Activated CD8-positive, alpha-beta memory T cell treated with anti-CD3 and anti-CD28 coated beads for 48 hours (primary cell): ENCODE measurements at places on chromosomes 2 and 18.

DNA sequence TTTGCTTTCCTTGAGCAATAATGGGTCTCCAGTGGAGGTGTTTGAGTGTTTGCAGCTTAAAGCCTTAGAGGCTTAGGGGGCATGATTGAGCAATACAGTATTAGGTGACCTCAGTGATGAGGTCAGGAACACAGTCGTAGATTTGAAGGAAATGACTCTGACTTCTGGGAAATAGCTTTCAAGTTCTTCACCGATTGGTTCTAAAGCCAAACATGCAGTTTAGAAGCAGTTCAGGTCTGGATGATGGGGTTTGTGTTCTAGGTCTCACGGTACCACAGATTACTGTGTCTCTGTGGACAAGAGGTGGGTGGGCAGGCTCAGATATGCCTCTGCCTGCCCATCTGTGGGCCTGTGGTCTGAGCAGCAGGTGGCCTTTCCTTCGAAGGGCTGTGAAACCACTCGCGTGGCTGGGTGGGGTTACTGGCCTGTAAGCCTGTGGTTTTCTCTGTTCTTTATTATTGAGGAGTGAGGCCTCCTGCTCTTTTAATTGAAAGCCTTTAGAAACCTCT lies 7.8 kb downstream of the MTHFD2 start:
- no peak for DNase-seq

DNA sequence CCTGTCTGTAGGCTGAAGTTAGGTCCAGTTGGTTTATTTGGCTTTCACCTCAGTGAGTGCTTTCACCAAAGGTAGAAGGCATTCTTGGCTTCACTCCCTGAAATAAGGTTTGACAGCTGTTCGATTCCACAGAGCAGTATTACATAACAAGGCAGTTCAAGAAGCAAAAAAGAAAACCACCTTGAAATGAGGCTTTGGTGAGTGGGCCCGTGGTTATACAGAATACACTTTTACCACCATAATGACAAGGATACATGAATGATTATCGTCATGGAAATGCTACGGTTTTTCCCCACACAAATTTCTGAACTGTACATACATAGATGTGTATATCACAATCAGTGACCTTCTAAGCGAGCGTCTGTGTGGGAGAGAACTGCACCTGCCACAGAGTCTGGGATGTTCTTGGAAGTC lies 80.0 kb upstream of the CHRNA1 start:
- no peak for DNase-seq

DNA sequence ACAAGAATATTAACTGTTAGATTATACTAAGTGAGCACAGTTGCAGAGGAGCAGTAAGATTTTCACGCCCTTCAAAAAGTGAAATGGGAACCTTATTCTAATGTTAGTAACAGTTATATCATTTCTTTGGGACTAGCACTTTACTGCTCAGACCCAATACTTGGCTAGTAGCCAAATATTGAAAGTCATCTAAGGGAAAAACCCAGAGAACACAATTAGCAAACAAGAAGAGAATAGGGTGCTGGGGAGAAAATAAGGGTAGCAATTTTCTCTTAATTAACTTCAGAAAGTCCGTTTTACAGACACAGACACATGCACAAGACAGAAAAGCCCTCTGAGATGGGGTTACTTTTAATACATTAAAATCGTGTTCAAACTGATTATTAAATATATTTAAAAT lies 71.8 kb downstream of the ID2 start:
- no peak for DNase-seq

GRCh38 chr18:10063489-10063888 lies 149.7 kb downstream of the VAPA start:
- no peak for DNase-seq

GRCh38 chr2:3181416-3182010 lies 196.1 kb downstream of the EIPR1 start:
- DNase-seq: no peak

DNA sequence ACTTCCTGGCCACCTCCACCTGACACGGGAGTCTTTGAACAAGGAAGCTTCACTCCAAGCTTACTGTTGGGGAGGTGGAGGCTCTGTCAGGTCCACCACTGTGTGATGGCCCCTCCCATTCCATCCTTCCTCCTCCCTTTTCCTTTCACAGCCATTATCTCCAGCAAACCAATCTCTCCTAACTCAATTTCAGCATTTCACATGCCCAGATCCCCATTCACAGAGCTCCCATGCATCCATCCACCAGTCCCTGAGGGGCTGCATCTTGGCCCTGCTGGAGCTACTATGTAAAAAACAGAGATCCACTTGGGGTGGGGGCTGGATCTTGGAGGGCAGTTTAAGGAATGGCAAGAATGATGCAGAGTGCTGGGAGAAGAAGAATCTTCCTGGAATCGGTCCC lies 129.0 kb upstream of the COPS8 start:
- no peak for DNase-seq

GRCh38 chr2:57408587-57408986 lies 638.0 kb upstream of the VRK2 start:
- no peak for DNase-seq

DNA sequence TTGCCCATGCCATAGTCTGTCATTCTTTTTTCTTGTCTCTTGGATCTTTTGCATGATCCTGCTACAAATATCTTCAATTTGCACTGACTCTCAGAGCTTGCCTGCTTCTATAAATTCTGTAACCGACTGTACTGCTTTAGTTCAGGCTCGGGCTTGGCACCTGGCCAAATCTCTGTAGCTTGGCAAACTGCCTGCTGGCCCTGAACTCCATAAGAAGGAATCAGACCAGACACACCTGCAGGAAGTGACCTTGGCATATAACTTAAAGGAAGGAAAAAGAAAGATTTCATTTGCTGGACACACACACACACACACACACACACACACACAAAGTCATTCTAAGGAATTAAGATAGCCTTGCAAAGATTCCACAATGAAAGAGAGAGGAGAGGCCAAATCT lies 291.2 kb upstream of the DDX18 start:
- DNase-seq: no peak

GRCh38 chr18:50401888-50402287 lies 27.0 kb downstream of the SKA1 start:
- DNase-seq: no peak

GRCh38 chr2:217285926-217286325 lies 426.1 kb upstream of the TNP1 start:
- no peak for DNase-seq

GRCh38 chr18:22345718-22346117 lies 72.0 kb downstream of the CTAGE1 start:
- DNase-seq: no peak

DNA sequence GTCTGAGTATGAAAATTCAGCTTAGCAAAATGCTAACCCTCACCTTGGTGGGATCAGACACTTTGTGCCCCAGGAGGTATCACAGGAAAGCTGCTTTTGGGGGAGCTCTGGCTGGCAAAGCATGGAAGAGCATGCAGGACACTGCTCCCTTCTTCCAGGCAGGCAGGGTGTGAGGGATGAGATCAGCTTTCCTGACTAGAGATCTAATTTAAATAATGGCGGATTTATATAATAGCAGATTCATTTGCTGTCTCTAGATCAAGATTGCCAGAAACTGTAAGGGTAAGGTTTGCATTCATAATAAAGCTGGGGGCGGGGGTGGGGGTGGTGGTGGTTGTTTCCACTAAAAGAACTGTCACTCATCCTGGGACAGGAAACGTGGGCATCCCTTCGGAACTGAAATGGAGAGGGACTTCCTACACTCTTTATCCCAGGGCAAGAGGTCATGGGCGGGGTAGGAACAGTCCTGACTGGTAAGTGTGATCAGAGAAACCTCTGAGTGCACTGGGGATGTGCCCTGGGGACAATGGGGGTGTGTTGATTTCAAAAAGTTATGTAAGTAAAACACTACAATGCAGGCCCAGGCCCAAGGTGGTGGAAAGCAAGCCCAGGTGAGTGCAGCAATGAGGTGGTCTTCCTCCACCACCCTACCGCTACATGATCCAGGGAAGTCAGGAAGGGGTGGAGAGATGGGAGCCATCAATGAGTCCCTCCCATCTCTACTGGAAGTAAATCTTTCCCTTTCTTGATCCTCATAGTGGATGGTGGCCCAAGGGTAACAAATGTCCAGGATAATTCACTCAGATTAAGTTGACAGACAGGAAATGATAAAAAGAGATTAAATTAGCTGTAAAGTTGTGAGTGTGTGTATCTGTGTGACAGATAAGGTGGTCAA lies 171.4 kb upstream of the SERPINE2 start:
- DNase-seq: no peak

GRCh38 chr2:47269316-47270232 lies 114.5 kb upstream of the STPG4 start:
- no peak for DNase-seq

DNA sequence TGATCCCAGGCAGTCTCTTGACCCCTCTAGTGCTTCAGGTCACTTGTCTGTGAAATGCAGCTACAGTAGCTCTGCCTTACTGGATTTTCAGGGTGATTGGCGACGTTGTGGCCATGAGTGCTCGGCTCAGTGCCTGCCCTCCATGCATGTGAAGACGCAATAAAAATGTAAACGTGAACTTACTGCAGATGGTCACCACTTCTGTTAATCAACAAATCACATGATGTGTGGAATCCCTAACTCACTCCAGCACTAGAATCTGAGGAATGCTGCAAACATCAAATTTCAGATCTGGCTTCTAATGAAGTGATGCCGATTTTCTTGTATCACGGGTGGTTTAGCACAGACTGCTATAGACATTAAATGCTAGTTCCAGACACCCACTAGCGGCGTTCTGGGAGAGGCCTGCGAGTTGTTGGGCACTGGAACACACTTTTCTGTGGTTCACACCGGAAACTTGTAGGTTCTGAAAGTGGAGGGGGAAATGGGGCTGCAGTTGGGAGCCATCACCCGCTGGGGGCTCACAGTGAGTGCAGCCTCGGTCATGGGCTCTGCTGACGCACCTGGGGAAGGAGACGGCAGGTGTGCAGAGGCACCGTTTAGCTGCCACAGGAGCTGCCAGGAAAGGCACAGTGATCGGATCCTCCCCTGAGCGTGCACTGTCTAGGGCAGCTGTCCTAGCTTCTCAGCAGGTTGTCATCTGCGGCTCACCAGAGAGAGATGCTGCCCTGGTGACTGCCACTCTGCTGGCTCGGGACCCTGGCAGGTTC lies 6.5 kb downstream of the CNDP1 start:
- no peak for DNase-seq

DNA sequence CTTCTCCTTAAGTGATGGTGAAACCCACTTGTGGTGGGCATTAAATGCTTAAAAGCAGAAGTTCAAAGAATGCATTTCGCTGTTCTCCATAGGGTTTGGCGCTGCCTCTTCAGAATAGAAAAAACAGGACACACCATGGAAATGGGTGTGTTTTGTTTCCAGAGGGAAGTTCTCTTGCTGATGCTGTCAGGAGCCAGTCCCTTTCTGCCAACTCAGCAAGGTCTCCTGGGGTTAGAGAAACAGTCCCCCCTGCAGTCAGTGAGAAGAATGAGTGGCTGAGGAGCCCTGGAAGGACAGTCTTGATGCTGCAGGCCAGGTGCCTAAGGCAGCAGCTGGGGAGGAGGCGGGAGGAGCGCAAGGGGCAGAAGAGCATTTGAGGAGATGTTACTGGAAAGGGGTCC lies 37.8 kb upstream of the ASAP2 start:
- no peak for DNase-seq

- DNase-seq: no peak
Measured at GRCh38 chr2:29191817-29192216, 76.6 kb downstream of the CLIP4 start.

DNA sequence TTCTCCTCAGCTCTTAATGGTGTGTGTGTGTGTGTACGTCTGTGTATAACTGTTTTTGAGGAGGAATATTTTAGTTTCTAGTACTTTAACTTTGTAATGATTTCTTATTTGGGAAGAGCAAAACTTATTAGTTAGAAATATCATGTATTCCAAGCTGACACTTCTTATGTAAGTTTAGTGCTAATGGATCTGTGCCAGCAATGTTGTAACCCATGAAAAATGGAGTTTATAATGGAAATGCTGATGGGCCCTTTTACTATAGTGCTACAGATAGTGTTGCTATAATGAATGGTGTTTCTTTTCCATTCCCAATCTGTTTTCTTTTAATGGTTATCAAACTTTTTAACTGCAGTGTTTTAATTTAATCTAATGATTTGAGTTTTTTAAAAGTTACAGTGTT lies 49.8 kb upstream of the OTX1 start:
- DNase-seq: no peak

GRCh38 chr2:126886211-126886915 lies 12.3 kb upstream of the TEX51 start:
- peak; percentile 37 for DNase-seq

GRCh38 chr2:98828369-98828744 lies 97.4 kb upstream of the MGAT4A start:
- DNase-seq: no peak

- DNase-seq: no peak
Measured at GRCh38 chr18:38067086-38067485, 501.5 kb upstream of the CELF4 start.

- DNase-seq: no peak
Measured at GRCh38 chr2:223072826-223073225, 20.8 kb downstream of the KCNE4 start.

- DNase-seq: no peak
Measured at GRCh38 chr2:74849228-74849892, 15.4 kb downstream of the HK2 start.

- no peak for DNase-seq
Measured at GRCh38 chr2:63851691-63852311, 10.1 kb downstream of the UGP2 start.

DNA sequence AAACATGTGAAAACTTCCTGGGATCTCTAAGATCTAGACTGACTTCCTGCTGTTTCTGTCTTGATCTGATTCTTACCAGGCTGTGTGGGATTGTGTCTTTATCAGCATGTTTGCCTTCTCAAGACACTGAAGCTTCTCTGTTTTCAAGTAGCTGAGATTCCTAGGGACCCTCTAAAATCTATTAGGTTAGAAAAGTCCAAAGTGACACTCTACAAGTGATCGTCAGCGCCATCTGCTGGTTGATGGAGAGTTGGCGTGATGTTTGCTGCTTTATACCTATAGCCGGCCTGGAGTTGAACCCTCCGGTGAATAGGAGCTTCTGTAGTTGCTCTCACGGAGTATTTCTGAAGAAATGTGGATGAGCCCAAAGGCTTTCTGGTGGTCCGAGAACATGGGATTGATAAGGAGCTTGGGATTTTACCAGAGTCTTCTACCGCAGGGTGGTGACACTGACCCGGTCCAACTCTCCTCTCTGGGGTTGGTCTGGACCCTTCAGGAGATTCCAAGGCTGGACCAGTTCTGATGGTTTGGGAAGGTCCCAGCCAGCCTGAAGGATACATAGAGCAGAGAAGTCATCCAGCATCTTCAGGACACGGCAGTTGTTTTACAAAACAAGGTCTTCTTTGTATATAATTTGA lies 96.0 kb upstream of the TTC39C start:
- DNase-seq: peak; percentile 40

GRCh38 chr2:240558236-240558761 lies 511 bp upstream of the ANKMY1 start:
- DNase-seq: no peak

DNA sequence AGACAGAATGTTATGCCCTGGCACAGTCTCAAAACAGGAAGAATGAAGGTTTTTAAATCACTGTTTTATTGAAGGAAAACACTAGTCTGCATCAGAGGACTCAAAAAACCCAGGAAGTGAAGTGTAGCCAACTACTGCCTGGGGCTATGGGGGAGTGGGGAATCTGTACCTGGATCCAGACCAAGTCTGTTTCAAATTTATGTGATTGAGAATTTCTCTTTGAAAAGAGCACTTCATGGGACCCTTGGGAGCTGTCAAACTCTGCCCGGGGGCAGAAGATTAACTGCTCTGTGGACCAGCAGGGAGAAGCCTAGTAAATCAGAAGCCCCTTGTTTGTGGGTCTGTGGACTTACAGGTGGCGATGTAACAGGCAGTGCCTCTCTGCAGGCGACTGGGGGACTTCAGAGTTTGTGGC lies 45.3 kb upstream of the TANC1 start:
- DNase-seq: no peak
